AG09309 (cell line): ENCODE measurements at places on chromosomes 5 and 9.

DNA sequence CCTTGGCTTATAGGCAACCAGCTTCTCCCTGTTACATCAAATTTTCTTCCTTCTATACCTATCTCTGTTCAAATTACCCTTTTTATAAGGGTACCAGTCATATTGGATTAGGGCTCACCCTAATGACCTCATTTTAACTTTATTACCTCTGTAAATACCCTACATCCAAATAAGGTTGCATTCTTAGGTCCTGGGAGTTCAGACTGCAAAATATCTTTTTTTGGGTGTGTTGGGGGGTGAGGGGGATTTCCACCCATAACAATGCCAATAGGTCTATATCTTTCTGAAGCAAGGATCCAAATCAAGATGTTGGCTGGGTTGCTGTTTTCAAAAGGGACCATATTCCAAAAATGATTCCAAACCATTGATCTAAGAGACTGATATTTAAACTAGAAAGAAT, 141.7 kb downstream of the XRCC4 start:
- no peak for DNase-seq

DNA sequence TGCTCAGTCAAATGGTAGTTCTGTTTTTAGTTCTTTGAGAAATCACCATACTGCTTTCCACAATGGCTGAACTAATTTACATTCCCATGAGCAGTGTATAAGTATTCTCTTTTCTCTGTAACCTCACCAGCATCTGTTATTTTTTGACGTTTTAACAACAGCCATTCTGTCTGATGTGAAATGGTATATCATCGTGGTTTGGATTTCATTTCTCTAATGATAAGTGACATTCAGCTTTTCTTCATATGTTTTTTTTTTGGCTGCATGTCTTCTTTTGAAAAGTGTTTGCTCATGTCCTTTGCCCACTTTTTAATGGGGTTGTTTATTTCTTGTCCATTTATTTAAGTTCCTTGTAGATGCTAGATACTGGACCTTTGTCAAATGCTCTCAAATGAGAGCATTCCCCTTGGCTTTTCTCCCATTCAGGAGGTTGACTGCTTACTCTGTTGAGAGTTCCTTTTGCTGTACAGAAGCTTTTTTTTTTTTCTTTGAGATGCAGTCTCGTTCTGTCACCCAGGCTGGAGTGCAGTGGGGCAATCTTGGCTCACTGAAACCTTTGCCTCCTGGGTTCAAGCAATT, 58.7 kb upstream of the RGMB start:
- no peak for DNase-seq

- DNase-seq: no peak
Measured at GRCh38 chr5:107980923-107981692, 310.4 kb upstream of the EFNA5 start.

DNA sequence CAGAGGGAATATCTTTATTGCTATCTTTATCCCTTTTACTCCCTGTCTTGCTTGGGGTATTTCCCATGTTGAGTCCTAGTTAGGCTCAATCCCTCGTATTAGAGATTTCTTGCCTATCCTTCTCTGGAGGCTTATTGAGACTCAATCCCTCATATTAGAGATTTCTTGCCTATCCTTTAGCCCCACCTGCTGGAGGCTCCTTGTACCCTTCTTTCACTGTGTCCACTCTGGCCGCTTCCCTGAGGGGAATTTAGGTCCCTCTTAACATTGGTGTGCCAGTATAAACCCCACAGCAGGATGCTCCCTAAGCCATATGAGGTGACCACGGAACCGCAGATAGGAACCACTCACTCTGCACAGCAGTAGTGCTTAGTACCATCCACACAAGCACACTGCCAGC, 110.7 kb upstream of the MAMDC2 start:
- DNase-seq: no peak

DNA sequence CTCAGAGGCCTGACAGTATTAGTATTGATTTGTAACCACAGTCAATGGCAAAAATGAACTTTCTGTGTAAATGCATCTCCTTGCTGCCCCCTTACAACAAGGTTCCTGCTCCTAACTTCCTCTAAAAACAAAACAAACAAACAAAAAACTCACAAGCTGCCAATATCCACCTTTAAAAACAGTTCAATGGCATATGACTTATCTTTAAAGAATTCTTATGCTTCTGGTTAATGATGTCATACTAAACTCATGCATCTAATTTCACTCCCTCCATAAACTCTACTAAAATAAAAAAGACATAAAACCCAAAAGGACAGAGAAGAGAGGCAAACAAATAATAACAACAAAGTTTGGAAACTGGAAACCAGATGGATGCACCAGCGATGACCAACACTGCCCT, 9.0 kb upstream of the OR1N1 start:
- DNase-seq: no peak

DNA sequence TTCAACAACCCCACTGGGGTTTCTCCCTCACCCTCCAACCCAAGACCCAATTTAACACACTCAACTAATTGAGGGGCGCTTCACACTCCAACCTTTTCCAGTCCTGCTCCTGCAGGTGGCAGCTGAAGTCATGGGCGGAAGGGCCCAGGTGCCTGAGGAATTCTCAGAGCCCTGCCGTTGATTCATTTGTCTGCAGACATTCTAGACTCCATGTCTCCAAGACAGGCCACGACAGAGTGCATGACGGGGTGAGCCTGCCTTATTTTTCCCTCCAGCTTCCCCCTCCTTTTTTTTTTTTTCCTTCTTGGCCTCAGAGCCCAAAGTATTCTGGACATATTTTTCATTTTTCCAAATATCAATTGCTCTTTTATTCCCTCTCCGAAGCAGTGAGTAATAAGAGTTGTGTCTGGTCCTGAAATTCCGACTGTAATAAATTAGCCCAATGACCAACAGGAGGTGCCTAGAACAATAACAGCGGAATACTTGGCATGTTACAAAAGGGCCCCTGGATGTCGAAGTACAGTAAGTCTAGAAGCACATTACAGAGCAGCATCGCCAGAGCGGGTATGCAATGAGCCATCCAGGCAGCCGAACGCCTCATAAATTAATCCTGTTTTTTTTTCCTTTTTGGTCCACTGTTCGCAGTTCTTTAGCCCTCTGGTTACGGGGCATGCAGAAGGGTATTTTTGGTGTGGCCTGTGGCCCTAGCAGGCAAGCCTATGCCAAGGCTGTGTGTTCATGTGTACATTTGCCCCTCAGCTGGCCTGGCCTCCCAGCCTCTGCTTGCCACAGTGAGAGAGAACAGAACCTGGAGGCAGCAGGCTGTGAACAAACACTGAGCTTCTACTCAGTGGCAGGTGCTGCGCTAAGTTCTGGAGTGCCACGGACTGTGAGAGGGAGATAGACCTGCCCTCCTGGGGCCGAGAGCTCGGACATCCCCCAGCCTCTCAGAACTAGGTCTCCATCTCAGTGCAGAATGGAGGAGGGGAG, 8.6 kb upstream of the SMIM23 start:
- DNase-seq: peak; percentile 17

DNA sequence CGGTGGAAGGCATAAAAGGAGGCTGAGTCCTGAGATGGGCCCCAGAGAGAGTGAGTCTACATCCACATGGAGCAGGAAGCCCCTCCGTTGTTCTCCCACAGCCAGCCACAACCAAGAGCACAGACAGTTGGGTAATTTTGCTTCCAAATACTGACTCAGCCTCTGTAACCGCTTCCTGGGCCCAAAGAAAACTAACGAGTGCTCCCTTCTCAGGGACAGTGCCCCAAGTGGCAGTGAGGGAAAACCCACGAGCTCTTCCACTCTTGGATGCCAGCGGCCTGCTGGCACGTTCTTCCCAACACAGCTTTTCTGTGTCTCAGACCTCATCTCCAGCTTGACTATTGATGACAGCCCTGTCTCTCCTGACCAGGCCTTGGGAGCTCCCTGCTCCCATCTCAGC, 207.6 kb downstream of the FSTL4 start:
- no peak for DNase-seq
